ENCODE measurements at places on chromosomes 16 and 17. TPM values are rescaled to one million over a fixed set of nuclear protein-coding genes. Genes with fewer than 3 reads are reported as not detected.

Gene C16orf74
- not detected for total RNA-seq

Gene TNRC6C
- total RNA-seq, result 25.8 TPM

Gene TMIGD1
- not detected for total RNA-seq

- peak overlapping the region; percentile 63 for H3K27ac ChIP-seq
- H3K4me1 ChIP-seq, result peaks cover 11% of the 10 kb centered on the region
- no peaks in the 10 kb centered on the region for H3K27me3 ChIP-seq
- no peak for DNase-seq
Measured at GRCh38 chr17:80918731-80919130, 72.9 kb upstream of the CHMP6 start.

DNA sequence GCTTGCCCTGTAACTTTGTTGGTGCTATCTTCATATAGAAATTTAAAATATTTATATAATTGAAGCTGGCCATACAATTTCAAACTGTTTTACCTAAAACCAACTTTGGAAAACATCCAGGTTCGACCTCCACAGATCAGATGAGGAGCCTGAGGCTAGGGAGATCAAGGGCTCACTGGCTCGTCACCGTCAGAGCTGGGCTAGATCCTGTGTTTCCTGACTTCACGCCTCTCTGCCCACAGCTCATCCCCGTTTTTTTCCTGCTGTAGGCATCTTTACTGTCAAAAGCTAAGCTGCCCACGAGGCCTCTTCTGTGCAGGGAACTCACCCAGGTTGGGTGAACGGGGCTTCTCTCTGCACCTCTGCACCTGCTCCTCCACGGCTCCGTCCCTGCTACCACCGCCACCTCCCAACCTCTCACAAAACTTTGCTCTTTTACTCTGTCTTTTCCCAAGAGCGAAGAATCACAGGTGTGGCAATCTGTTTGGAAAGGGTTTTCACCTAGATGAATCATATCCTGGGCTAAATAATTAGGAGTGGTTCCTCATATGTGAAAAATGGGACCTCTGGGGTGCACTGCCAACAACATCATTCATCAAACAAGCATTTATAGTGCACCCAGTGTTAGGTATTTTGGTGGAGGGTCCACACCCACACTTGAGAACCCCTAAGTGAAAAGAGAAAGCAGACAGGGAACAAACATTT lies 24.8 kb upstream of the KDM6B start:
- H3K27me3 ChIP-seq, result no peaks in the 10 kb centered on the region
- H3K4me3 ChIP-seq, result no peak overlapping the region
- no peak overlapping the region for H3K27ac ChIP-seq
- DNase-seq, result no peak
- H3K4me1 ChIP-seq, result no peaks in the 10 kb centered on the region
- H3K36me3 ChIP-seq, result no peaks in the 10 kb centered on the region

DNA sequence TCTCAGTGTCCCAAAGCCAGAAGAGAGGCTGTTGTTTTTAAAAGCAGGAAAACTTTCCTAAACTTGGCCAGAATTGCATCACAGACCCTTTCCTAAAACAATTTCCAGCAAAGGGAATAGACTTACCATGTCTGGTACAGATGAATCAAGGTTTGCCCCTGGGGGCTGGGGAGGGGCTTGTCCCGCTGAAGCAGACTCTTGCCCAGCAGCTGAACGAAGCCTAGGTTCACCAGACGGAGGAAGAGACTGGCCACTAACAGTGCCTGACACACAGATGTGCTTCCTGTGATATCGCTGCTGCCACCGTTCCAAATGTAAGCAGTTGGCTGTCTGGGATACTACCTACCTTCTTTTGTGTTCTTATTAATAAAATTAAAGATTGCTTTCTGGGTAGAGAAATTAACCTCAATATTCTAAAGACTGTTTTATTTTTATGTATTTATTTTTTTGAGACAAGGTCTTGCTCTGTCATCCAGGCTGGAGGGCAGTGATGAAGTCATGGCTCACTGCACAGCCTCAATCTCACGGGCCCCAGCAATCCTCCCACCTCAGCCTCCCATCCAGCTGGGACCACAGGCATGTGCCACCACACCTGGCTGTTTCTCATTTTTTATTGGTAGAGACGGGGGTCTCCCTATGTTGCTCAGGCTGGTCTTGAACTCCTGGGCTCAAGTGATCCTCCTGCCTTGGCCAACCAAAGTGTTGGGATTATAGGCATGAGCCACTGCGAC lies 13.5 kb downstream of the PRCD start:
- H3K4me1 ChIP-seq, result peaks cover 4% of the 10 kb centered on the region
- H3K36me3 ChIP-seq, result no peaks in the 10 kb centered on the region
- no peak overlapping the region for H3K4me3 ChIP-seq
- no peak overlapping the region for H3K27ac ChIP-seq

DNA sequence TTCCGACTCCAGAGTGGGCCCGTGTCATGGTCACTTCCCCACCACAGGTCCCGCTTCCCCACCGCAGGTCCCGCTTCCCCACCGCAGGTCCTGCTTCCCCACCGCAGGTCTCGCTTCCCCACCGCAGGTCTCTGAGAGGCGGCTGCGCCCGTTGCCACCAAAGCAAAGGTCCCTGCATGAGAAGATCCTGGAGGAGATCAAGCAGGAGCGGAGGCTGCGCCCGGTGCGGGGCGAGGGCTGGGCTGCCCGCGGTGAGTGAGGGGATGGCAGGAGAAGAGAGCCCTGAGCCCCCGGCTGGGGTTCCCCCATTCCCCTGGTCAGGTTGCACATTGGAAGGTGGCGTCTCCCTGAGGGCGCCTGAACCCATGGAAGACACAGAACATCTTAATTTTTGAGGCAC lies 17.4 kb upstream of the TCF25 start:
- H3K4me1 ChIP-seq, result no peaks in the 10 kb centered on the region
- no peak overlapping the region for H3K4me3 ChIP-seq
- no peak overlapping the region for H3K27ac ChIP-seq
- H3K27me3 ChIP-seq, result no peaks in the 10 kb centered on the region
- no peak for DNase-seq

Gene BCL6B
- 16.4 TPM for total RNA-seq

GRCh38 chr17:59733697-59734096 lies 26.2 kb downstream of the VMP1 start:
- no peak overlapping the region for H3K4me3 ChIP-seq
- H3K27me3 ChIP-seq, result no peaks in the 10 kb centered on the region
- H3K36me3 ChIP-seq, result peaks cover 7% of the 10 kb centered on the region
- H3K27ac ChIP-seq, result no peak overlapping the region
- no peaks in the 10 kb centered on the region for H3K4me1 ChIP-seq

- DNase-seq, result no peak
- H3K36me3 ChIP-seq, result no peaks in the 10 kb centered on the region
- H3K27ac ChIP-seq, result no peak overlapping the region
- no peaks in the 10 kb centered on the region for H3K4me1 ChIP-seq
- no peaks in the 10 kb centered on the region for H3K27me3 ChIP-seq
- no peak overlapping the region for H3K4me3 ChIP-seq
Measured at GRCh38 chr16:17215306-17215705, 255.5 kb downstream of the XYLT1 start.

DNA sequence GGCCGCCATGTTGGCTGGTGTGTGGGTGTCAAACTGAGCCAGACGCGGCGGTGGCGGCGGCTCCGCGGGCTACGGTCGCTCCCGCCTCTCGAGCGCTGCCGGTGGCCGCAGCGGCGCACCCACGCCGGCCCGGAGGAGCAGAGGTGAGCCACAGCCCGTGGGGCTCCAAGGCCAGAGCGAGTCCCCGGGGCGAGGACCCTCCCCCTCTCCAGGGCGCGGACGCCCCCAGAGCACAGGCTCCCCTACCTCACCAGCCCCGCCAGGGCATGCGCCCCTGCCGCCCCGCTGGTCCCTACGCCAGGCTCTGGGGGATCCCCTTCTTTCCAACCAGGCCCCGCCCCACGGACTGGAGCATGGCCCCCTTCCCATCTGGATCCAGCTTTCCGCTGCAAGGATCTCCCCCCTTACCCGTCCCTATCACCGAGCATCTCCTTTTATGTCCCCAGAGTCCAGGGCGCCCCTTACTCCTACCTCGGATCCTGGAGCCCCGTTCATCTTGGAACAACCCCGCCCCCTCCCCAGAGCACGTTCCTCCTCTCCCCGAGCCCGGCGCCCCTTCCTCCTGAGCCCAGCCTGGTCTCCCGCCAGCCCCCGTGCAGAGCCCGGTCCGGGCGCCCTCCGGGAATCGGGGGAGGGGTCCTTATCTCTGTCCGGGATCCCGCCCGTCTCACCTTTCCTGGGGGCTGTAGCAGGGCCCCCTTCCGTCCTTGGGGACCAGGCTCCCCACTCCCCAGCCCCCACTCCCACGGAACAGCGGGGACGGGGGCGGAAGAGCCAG lies 412 bp downstream of the EPN2 start:
- H3K27ac ChIP-seq, result peak overlapping the region; percentile 85
- peak overlapping the region; percentile 87 for H3K4me3 ChIP-seq
- H3K4me1 ChIP-seq, result peaks cover 10% of the 10 kb centered on the region
- H3K36me3 ChIP-seq, result no peaks in the 10 kb centered on the region
- H3K27me3 ChIP-seq, result no peaks in the 10 kb centered on the region

DNA sequence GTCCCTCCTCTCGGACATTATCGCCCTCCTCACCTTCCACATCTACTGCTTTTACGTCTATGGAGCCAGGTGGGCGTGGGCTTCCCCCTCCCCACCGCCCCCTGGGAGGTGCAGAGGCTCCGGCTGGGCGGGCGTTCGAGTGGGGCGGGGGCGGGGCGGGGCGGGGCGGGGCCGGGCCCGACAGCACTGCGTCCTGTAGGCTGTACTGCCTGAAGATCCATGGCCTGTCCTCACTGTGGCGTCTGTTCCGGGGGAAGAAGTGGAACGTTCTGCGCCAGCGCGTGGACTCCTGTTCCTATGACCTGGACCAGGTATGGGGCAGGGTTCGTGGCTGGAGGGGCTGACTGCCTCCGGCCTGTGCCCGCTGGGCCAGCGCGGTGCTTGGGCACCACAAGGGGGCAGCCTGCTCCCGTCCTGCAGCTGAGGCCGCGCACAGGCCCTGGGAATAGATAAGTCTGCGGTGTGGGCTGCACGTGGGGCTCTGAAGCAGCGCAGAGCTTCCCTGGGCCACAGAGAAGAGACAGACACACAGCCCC lies 9.2 kb downstream of the PIGQ start:
- no peak for DNase-seq
- peaks cover 28% of the 10 kb centered on the region for H3K36me3 ChIP-seq
- H3K27ac ChIP-seq, result no peak overlapping the region
- no peaks in the 10 kb centered on the region for H3K4me1 ChIP-seq

GRCh38 chr17:82378741-82379021 lies 7.1 kb downstream of the UTS2R start:
- H3K27me3 ChIP-seq, result peaks cover 11% of the 10 kb centered on the region
- H3K4me1 ChIP-seq, result no peaks in the 10 kb centered on the region
- H3K27ac ChIP-seq, result no peak overlapping the region
- no peaks in the 10 kb centered on the region for H3K36me3 ChIP-seq
- no peak overlapping the region for H3K4me3 ChIP-seq
- DNase-seq, result no peak

GRCh38 chr17:12391468-12391867 lies 274.2 kb upstream of the MYOCD start:
- H3K27me3 ChIP-seq, result no peaks in the 10 kb centered on the region
- DNase-seq, result no peak
- H3K4me3 ChIP-seq, result no peak overlapping the region
- peak overlapping the region; percentile 6 for H3K27ac ChIP-seq
- no peaks in the 10 kb centered on the region for H3K4me1 ChIP-seq

DNA sequence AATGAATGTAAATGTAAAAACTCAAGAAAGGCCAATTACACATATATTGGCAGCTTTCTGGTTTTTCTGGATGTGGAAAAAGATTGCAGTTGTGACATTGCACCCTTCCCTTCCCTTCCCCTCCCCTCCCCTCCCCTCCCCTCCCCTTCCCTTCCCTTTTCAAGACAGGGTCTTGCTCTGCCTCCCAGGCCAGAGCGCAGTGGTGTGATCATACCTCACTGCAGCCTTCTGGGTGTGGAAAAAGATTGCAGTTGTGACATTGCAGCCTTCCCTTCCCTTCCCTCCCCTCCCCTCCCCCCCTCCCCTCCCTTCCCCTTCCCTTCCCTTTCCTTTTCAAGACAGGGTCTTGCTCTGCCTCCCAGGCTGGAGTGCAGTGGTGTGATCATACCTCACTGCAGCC lies 41.7 kb downstream of the PIK3R5 start:
- no peaks in the 10 kb centered on the region for H3K4me1 ChIP-seq
- H3K27me3 ChIP-seq, result no peaks in the 10 kb centered on the region
- H3K36me3 ChIP-seq, result no peaks in the 10 kb centered on the region
- H3K27ac ChIP-seq, result peak overlapping the region; percentile 30
- no peak for DNase-seq

Gene HYDIN
- total RNA-seq, result 1.2 TPM

Gene CCL5
- 43.2 TPM for total RNA-seq

- no peaks in the 10 kb centered on the region for H3K27me3 ChIP-seq
- no peaks in the 10 kb centered on the region for H3K4me1 ChIP-seq
- H3K27ac ChIP-seq, result no peak overlapping the region
- no peak for DNase-seq
- no peak overlapping the region for H3K4me3 ChIP-seq
Measured at GRCh38 chr16:69201787-69202186, 14.8 kb downstream of the SNTB2 start.

- no peaks in the 10 kb centered on the region for H3K36me3 ChIP-seq
- no peak overlapping the region for H3K4me3 ChIP-seq
- no peak overlapping the region for H3K27ac ChIP-seq
- peaks cover 42% of the 10 kb centered on the region for H3K4me1 ChIP-seq
Measured at GRCh38 chr17:50642722-50643656, 8.3 kb downstream of the ABCC3 start.

DNA sequence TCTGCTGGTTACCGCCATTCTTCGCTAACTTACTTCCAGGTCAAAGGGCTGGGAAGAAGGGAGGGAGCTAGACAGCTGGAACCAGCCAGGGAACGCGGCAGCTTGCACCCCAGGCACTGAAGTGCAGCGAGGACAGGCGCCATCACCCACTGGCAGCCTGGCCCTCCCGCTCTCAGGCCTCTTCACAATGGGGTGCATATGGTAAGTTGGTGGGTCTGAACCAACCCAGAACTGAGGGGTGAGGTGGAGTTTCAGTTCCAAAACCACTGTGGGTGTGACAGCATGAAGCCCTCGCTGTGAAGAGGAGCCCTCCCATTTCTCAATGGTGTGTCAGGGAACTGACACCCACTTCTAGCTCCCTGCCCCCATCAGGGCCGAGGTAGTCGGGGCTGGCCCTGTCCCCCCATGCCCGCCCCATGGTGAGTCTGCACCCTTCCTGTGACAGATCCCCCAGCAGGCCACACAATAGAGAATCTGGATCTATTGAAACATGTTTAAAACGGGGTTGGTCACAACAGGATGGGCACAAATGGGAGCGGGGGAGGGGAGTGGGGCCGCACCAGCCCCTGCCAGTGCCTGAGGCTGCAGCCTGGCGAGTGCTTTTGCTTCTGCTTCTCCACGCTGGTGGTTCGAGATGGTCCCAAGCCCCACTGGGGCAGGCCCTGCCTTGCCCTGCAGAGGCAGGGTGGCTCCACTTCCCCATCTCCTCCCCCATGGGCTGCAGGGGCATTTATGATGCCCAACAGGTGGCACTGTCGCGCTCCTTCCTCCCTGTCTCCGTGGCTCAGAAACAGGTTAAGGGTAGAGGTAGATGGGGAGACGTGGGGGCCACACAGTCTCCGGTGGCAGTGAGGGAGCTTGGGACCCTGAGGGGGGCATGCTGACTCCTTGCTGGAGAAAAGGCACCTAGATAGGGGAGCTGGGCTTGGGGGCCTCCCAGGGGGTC lies 2.3 kb downstream of the LIMD2 start:
- H3K27ac ChIP-seq, result peak overlapping the region; percentile 54
- peaks cover 9% of the 10 kb centered on the region for H3K4me1 ChIP-seq
- H3K27me3 ChIP-seq, result no peaks in the 10 kb centered on the region
- no peak for DNase-seq

Gene TSNAXIP1
- 5.4 TPM for total RNA-seq
